ENCODE measurements at places on chromosomes 4 and X.

DNA sequence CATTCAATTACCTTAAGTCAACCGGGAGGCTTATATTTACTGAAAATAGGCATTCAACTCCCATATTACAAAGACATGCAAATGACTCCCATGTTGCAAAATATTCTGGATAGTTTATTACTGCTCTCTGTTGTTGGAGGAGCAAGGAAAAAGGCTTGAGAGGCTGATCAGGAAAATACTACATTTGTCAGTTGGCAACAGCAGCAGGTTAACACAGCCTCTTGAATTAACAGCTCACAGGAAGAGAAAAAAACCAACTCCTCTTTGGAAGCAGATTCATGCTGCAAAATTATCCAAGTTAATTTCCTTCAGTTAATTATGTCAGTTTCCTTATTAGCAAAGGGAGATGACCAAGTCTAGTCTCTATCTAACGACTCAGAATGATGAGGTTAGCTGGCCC, 238.9 kb downstream of the MAML3 start:
- DNase-seq = no peak

- DNase-seq = no peak
Measured at GRCh38 chr4:16824278-16824806, 74.1 kb downstream of the LDB2 start.

DNA sequence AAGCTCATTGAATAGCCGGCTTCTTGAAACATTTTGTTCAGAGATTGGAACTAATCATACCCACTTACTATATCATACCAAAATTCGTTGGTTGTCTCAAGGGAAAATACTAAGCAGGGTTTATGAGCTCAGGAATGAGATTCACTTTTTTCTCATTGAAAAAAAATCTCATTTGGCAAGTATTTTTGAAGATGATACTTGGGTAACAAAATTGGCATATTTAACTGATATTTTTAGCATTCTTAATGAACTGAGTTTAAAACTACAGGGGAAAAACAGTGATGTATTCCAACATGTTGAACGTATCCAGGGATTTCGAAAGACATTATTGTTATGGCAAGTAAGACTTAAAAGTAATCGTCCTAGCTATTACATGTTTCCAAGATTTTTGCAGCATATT, 6.4 kb downstream of the FAM200B start:
- DNase-seq = no peak

GRCh38 chrX:135975421-135975820, 1.6 kb upstream of the MMGT1 start:
- no peak for DNase-seq

- no peak for DNase-seq
Measured at GRCh38 chr4:107017443-107018343, 18.4 kb downstream of the DKK2 start.

DNA sequence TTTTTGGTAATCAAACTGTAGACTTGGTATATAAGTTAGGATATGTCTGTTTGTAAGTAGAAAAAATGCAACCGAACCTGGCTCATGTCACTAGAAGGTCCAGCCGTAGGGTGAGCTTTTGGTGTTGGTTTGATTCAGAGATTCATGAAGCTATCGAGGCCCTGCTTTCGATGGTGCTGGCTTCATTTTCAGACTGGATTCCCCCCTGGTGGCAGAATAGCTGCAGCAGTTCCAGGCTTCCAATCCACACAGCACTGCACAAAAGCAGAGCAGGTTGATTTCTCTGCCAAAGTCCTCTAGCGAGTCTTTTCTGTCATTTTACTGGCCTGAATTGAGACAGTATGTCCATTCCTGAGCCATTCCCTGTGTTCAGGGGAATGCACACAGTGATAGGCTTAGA, 33.1 kb downstream of the PDK3 start:
- DNase-seq = no peak

GRCh38 chr4:8732092-8732491, 139.5 kb downstream of the CPZ start:
- DNase-seq = no peak

DNA sequence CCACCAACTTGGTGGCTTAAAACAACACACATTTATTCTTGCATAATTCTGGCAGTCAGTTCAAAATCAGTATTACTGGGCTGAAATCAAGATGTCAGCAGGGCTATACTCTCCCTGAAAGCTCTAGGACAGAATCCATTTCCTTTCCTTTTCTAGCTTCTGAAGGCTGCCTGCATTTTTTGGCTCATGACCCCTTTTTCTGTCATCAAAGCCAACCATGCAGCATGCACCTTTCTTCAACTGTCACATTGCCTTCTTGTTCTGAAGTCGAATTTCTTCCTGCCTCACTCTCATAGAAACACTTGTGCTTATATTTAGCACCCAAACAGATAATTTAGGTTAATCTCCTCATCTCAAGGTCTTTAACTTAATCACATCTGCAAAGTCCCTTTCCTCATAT, 79.8 kb upstream of the PPP1R2C start:
- DNase-seq = no peak

GRCh38 chrX:132875650-132876522, 82.5 kb downstream of the HS6ST2 start:
- peak; percentile 70 for DNase-seq

DNA sequence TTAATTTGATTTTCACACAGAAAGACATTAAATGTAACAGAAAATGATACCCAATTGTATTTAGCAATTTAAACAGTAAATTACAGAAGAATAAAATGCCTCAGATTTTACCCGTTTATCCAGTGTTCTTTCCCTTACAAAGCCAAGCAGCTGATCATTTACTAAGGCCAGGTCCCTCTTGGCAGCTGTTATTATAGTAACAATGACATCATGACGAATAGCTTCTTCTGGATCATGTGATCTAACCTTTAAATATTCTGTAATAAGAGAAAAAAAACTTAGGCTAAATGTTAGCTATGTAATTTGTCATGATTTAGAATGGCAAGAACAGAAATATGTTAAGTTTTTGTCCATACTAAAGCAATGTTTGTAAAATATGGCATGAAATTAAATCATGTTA, 69.4 kb downstream of the PDS5A start:
- no peak for DNase-seq

DNA sequence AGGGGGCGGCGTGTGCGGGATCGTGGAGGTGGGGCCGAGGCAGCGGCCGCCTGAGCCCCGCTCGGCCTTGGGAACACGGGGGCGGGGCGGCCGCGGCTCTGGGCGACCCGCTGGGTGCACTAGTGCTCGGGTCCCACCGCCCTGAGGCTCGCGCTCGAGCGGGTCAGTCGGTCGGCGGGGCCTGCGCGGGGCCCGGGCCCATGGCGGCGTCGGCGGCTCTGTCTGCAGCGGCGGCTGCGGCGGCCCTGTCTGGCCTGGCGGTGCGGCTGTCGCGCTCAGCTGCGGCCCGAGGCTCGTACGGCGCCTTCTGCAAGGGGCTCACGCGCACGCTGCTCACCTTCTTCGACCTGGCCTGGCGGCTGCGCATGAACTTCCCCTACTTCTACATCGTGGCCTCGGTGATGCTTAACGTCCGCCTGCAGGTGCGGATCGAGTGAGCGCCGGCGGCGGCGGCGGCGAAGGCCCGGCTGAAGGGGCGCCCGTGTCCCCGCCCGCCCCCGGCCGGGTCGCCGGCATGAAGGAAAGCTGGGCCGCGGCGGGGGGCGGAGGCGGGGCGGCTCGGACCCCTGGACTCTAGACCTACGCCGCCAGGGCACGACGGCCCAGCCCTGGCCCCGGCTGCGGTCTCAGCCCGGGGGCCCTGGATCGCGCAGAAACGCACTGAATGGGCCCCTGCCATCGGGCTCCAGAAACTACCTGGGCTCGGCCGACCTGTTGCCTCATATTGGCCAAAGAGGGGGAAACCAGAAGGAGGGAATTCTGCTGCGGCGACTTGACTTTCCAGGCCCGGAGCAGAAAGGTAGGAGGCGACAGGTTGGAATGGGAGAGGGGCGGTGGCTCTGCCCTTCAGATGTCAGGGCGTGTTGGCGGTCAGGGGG, at the start of gene SMIM10L2A:
Gene SMIM10L2A (plus strand): TSS at position 13 of the 878 bp plus-strand sequence. CDS start 188 bp downstream, at position 201.
- DNase-seq = no peak

DNA sequence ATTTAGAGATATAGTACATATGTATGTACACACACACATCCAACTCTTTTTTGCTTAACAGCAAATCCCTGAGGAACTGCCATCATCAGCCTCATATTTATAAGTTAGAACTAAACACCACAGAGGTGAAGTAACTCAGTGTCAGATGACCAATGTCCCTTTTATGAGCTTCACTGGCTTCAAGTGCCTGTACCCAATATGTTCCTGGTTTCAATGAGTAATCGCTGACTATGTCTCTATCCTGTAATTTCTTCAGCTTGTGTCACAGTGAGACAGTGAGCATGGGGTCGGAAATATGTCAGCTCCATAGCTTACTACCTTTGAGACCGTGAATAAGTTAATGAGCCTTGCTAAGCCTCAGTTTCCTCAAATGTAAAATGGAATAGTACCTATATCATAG, 136.2 kb upstream of the RASGEF1B start:
- DNase-seq = peak; percentile 65

GRCh38 chr4:1031346-1031745, 19.9 kb downstream of the FGFRL1 start:
- DNase-seq = no peak

GRCh38 chr4:40553995-40554394, 75.7 kb downstream of the RBM47 start:
- DNase-seq = no peak

DNA sequence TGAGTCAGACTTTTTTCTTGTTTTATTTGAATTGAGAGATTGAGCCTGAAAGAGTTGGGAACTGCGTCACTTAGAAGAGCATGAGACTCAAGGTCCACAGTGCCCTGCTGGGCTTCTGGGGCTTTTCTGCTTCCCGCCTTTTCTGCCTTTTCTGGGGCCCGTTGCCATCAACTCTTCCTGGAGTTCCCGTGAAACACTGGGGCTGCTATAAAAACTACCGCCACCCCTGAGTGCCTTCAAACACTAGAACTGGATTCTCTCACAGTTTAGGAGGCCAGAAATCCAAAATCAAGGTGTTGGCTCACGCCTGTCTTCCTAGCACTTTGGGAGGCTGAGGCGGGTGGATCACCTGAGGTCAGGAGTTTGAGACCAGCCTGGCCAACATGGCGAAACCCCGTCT, 49.8 kb downstream of the RWDD4 start:
- no peak for DNase-seq

GRCh38 chr4:87953826-87954225, 21.7 kb upstream of the SPP1 start:
- DNase-seq = no peak

DNA sequence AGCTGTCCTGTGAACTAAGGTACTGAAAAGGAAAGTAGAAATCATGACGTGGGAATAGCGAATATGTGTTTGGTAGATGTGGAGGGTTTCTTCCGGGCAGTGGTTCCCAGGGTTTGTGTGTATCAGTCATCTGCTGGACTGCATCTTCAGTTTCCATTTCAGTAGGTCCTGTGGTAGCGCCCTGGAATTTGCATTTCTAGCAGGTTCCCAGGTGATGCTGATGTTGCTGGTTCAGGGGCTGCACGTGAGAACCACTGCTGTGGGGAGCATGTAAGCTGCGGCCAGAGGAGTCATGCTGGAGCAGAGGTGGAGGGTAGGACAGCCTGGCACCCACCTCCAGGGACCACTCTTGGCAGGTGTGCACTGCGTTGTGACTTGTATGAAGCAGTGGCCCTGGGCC, 47.1 kb downstream of the ARHGAP10 start:
- no peak for DNase-seq

DNA sequence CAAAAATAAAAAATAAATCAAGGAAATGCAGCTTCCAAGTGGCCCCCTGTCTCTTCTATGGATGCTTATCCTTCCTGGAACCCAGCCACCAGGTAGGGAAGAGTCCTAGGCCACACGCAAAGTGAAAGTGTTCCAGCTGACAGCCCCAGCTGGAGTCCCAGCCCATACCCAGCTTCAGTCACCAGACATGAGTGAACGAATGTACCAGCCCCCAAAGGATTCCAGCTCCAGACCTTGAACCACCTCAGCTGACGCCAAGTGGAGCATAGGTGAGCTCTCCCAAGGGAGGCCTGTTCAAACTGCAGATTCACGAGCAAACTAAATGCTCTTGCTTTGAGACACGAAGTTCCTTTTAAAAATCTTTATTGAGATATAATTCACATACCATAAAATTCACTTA, 62.0 kb downstream of the BCOR start:
- DNase-seq = no peak

DNA sequence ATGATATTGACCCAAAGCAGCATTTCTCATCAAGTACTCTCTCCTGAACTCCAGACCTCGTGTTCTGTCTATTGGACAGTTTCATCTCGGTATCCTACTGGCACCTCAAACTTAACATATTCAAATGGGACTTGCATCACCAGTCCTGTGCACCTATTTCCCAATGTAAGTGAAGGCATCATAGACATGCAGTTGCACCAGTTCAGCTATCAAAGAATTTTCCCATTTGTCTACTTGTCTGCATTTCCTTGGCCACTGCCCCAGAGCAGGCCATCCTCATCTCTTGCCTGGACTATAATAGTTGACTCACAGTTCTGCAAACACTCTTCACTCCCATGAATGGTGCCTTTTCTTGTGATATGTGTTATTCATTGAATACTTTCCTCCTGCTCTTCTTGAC, 11.3 kb upstream of the LIMCH1 start:
- DNase-seq = peak; percentile 25

DNA sequence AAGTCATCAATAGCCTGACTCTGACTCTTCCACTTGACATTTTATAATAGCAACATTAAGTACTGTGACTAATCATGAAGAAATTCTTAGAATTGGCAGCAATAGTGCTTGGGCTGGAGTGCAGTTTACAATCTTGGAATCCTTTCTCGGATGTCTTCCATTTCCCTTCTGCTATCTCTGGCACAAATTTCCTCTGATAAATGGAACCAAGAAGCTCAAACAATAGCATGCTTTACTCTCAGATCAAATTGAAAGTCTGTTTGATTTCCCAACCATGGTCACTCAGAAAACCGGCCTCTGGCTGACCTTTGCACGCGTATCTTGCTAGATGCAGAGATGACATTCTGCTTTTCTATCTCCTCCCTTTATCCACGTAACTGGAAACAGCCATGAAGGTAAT, 99.0 kb upstream of the SPANXC start:
- DNase-seq = peak; percentile 87

GRCh38 chr4:24980740-24981139, 50.0 kb downstream of the LGI2 start:
- DNase-seq = no peak

DNA sequence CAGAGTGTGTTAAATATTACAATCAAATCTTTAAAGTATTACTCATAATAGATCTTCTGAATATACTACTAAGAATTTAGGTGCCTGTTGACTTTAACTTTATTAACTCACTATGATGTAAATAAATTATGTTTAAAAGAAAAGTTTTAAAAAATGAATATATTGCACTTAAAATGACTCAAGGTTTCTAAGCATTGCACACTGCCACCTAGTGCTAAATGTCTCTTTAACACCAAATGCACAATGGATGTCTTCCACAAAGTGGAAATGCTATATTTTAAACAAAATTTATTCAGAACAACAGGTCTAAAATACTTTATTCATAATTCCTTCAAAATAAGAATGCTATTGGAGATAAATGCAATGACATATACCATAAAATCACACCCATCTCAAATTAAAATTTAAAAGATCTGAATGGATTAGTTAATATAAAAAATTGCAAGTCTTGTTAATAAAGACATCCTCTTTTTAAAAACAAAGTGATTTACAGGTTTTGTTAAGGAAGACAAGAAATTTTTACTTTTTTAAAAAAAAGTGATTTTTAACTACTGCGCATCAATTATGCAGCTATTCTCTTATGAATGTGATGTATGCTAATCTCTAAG, 5.5 kb downstream of the INPP4B start:
- DNase-seq = peak; percentile 79
